NCI-H69 (cell line): ENCODE measurements at places on chromosomes 5 and 9.

DNA sequence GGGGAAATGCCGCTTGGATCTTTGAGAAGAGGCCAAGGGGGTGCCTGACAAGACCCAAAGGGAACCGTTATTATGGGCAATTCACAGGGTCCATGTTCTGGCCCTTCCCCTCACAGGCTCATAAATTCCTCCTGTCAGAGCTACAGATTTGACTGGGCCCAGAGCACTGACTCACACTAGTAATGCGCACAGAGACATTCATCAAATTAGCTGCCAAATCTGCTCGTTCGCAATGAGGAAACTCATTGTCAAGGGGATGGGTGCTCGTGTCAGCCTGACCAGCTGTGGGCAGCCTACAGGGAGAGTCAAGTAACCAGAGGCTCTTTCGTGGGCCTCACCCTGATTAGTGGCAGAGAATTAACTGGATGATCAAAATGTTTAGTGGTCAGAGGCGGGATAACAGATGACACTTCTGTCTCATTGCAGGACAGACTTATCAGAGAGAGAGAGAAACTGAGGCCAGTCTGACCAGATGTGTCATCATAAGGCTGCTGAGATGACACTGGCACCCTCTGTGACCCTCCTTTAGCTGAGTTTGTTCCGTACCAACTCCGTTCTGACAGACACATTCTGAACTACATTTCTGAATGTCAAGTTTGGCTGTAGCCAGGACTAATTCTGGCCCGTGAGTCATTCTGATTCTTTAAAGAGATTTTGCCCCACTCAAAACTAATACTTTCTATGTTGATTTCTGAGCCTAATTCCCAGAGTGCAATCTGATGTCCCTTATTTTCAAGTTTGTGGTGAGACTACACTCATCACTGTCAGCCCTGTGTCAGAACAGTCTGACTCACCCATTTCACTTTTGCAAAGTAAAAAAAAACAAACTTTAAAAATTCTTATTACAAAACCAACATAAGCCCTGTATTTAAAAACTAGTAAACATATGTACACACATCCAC lies 377.1 kb downstream of the ACTL7B start:
- peak; percentile 86 for DNase-seq

DNA sequence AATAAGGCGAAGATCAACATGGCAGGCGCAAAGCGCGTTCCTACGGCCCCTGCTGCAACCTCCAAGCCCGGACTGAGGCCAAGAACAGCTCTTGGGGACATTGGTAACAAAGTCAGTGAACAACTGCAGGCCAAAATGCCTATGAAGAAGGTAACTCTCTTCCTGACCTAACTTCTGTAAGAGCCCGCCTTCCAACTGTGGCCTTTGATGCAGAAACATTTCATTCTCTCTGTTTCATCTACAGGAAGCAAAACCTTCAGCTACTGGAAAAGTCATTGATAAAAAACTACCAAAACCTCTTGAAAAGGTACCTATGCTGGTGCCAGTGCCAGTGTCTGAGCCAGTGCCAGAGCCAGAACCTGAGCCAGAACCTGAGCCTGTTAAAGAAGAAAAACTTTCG lies 979 bp downstream of the CCNB1 start:
- DNase-seq = peak; percentile 31

DNA sequence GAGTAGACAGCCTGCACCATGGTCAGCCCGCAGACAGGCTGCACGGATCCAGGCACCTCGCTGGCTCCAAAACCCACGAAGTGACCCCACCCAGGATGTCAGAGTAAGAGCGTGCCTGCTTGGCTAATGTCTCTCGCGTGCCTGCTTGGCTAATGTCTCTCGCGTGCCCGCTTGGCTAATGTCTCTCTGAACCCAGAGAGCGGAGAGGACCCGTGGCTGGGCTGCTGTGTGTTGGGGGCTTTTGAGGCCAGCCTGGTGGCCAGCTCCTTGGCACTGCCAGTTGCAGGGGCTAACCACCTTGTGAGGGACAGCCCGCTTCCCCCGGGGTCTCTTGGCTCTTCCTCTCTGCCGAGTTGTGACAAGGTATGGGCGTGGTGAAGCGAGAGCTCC lies 8.9 kb upstream of the RXRA start:
- DNase-seq = no peak

- DNase-seq = no peak
Observed at GRCh38 chr5:55927861-55928655, 66.7 kb downstream of the IL6ST start.

GRCh38 chr5:133680830-133681565 lies 68.7 kb upstream of the FSTL4 start:
- DNase-seq = no peak

DNA sequence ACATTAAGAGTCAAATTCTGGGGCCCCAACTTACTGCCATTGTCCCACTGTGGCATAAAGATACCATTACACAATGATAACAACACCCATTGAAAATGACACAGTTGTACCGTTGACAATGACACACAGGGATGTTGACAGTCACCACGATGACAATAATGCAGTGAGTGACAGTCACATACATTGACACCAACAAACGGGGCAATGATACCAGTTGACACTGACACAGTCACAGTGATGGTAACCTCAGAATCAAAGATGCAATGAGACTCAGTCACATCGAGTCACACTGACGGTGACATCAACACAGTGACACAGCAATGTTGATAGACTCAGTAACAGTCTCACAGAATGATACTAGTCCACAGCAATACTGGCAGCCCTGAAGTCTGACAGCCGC lies 16.9 kb downstream of the CNTFR start:
- no peak for DNase-seq

- no peak for DNase-seq
Observed at GRCh38 chr9:130639866-130640555, 24.4 kb upstream of the PRDM12 start.

DNA sequence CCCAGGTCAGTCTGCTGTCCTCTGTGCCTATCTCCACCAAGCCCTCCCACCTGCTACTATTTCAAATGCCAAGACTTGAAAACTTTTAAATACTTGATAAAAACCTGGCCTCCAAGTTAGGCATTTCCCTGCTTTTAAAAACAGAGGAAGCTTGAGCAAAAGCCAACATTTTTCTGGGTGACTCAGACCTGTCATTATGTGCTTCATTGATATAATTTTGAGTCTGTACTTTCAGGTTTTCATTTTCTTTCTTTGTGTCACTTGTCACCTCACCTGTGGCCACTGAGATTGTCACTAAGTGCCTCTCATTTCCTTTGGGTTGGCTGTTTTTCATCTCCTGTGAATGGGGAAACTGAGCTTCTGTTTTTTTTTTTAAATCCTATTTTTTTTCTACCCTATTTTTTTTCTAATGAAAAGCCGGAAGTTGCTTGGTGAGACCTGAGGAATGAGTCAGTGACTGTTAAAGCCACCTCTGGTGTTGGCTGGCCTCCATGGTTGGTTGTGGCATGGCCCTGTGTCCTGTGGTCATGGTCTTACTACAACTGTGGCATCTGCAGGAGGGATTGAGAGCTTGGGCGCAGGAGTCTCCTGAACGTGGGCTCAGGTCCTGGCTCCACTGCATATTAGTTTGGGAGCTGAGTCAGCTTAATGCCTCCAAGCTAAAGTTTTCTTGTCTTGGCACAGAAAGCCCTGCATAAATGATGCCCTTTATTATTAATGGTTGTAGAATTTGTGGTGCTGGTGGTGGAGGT lies 56.7 kb downstream of the ARHGAP26 start:
- DNase-seq = no peak

GRCh38 chr9:102631559-102631958 lies 363.6 kb upstream of the CYLC2 start:
- peak; percentile 46 for DNase-seq

DNA sequence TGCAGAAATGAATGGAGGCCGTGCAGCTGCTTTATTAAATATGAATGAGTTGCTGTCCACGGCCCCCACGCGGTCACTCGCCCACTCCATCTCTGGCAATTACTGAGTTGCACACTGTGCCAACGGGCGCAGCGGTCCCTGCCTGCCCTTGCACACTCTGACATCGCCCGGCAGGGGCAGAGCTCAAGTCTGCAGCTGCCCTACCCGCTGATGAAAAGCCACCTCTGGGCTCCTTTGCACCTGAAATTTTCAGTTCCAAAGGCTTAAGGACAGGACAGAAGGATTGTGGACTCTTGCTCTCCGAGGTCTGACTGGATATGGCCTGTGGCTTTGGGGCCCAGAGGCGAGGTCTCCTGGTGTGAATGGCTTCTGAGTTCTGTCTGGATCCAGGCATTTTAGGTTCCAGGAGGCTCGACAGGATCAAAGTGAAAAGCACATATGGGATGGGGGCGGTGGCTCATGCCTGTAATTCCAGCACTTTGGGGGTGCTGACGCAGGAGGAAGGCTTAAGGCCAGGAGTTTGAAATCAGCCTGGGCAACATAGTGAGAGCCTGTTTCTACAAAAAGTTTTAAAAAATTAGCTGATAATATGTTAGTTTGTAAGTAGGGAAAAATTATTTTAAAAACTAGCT lies 201.8 kb downstream of the PAX5 start:
- no peak for DNase-seq

DNA sequence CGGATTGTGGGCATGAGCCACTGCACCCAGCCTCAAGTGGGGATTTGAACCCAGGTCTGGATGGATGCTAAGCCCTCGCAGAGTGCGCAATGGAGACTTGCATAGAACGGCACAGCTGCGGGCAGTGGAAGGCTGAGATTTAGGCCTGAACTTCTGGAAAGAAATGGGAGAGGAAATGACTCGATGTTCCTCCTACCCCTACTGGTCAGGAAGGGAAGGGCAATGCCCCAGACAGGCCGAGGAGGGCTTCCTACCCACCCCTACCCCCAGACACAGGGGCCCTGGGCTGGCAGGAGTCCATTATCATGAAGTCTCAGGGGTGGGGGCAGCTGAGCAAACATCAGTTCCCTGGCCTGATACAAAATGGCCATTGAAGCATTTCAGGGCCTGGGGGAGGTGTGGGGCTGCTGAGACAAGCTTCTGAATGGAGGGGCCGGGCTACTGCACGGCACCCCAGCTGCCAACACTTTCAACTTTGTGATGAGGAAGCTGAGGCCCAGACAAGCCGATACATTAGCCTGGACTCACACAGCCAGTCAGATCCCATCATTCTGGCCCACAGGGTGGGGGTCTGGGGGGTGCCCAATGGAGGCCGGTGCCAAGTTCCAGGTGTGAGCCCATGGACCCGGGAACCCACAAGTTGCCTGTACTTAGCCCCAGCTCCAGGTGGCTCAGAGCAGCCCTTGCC lies 13.5 kb upstream of the WDR38 start:
- DNase-seq = peak; percentile 89

GRCh38 chr5:125501396-125501795 lies 755.0 kb upstream of the ZNF608 start:
- DNase-seq = no peak

- peak; percentile 8 for DNase-seq
Observed at GRCh38 chr5:88925692-88926490, 42.9 kb upstream of the MEF2C start.

- DNase-seq = peak; percentile 80
Observed at GRCh38 chr5:98770911-98771322, 2.5 kb upstream of the RGMB start.

DNA sequence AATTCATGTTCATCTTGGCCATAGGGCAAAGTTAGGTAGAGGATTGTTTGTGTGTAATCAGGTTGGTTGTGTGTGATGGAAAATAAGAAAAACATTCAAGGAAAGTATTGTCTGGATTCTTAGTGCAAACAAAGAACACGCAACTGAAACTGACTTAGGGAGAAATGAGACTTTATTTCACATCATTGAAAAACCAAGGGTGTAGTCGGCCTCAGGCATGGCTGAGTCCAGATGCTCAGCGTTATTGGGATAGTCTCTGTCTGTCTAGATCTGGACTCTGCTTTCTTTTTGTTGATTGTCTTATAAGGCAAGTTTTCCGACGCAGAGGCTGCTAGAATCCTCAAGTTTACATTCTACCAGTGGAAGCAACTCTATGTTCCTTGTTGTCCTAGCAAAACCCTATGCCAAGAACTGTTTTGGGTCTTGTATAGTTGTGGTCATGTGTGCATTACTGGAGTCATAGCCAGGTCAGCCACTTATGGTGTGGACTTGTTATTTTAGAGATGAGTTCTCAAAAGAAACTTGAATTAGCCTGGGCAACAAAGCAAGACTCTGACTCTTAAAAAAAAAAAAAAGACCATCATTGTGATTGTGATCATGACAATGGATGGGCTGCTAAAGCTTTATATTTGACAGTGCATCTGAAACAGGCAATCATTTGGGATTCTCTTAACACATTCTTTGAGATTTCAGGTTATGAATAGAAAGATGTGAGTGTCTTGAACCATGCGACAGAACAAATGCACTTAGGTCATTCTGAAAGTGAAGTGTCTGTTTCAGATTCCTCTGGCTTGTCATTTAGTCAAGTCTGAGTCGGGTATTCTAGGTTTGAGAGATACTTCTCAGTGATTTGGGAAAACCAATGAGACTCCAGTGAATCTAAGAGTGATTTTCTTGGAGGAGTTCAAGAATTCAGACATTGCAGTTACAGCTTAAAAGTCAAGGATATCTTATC lies 82.6 kb downstream of the DOCK2 start:
- no peak for DNase-seq

DNA sequence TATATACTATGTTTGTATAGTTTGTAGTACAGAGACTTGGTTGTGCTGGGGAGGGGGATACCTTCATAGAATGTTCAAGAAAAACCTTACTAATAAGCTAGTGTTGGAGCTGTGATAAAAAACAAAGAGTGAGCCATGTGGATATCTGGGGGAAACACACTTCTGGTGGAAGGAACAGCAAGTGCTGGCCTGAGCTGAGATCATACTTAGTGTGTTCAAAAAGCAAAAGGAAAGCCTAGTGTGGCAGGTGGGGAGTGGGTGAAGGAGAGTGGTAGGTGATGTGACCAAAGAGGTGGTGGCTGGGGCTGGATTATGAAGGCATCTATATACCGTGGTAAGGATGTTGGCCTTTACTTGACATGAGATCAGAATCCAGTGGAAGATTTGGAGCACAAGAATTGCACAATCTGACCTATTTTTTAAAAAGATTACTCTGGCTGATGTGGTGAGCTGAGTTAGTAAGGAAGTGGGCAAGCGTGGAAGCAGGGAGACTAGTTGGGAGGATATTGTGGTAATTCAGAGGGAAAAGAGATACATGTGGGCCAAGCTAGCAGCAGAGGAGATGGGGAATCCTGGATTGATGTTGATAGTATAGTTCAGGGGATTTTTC lies 26.6 kb downstream of the PALM2AKAP2 start:
- DNase-seq = no peak

GRCh38 chr5:179805529-179806249 lies 977 bp downstream of the MGAT4B start:
- peak; percentile 61 for DNase-seq

GRCh38 chr9:85332487-85332886 lies 409.3 kb downstream of the AGTPBP1 start:
- DNase-seq = peak; percentile 25

DNA sequence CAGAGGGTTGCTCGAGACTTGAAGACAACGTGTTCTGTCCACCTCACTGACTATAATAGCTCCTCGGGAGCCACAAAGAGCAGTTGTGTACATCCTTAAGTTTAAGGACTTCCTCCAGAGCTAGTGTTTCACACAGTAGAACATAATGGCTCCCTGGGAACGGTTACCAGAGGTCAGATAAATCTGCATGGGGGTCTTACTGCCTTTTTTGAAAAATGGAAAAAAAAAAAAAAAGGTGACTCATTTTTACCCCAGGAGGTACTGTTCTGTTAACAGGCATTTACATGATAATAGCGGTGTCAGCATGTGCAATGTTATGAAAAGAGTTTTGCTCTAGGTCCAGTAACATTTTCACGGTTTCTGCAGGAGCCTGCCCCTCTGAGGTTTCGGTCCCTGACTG lies 498.9 kb upstream of the WWC1 start:
- peak; percentile 60 for DNase-seq
